ENCODE measurements at places on chromosomes 16 and 17. TPM values are rescaled to one million over a fixed set of nuclear protein-coding genes. Genes with fewer than 3 reads are reported as not detected.

- H3K4me3 ChIP-seq, result no peak overlapping the region
- H3K27ac ChIP-seq, result no peak overlapping the region
- DNase-seq, result no peak
- H3K36me3 ChIP-seq, result peaks cover 70% of the 10 kb centered on the region
These were observed 5.0 kb upstream of the DHRS13 start for GRCh38 chr17:28907709-28908475.

DNA sequence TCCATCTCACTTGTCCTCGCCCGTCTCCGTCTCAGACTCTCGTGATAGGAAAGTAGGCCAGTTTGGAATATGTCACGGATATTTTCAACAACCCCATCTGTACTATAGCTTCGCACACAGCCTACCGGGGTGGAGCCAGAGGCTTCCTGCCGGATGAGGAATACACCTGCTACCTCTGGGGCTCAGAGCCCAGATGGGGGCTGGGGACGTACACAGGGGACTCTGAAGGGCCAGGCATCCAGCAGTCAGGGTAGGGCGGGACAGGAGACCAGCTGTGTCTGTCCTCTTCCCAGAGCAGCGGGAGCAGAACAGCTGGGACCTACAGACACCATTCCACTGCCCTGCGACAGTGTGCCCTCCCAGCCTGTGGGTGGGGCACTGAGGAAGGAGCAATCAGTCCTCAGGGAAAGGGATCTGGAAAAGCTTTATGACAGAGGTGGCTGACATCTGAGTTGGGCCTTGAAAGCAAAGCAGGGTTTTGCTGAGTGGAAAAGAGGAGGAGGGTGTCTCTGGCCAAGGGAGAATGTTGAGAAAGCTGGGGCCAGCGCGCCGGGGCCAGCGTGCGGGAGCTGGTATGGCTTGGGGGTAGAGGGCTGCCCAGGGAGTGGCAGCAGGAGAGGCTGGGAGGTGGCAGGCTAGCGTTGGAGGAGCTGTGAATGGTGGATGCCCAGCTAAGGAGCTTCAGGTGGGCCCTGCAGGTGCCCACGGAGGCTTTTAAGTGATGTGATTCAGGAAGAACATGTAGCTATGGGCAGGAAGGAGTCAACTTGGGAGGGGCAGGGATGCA, 11.5 kb upstream of the SRCIN1 start:
- H3K27me3 ChIP-seq, result peaks cover 29% of the 10 kb centered on the region
- H3K27ac ChIP-seq, result no peak overlapping the region
- H3K4me3 ChIP-seq, result no peak overlapping the region

DNA sequence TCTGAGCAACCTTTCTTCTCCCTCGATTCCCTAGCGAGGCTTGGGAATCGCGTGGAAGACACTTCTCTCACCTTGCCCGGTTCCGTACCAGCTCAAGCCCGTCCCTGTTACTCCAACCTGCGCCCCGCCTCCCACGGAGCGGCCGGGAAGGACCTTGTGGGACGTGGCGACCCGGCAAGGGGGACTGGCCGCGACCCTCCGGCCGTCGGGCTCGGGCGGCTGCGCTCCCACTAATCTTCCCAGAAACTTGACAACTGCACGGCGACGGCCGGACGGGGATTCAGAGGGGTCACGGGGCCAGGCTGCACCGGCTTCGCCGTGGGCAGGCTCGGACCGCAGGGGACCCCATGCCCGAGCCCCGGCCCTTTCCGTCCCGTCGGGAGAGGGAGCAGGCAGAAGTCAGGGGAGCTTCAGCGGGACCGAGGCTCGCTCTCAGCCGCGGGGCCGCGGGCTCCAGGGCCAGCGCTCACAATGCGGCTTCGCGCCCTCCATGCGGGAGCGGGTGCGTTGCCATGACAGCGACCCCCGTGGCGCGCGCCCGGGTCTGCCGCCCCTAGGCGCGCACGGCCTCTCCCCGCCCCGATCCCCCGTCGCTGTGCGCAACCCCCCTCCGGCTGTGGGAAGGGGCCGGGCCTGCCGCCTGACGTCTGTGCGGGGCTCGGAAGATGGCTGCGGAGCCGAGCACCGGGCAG, at the start of gene SGSM2:
TSS of gene SGSM2 (plus strand) at position 650 of the 692 bp plus-strand sequence. CDS start 188 bp downstream, outside the sequence.
- DNase-seq, result peak; percentile 64
- peaks cover 9% of the 10 kb centered on the region for H3K4me1 ChIP-seq
- no peaks in the 10 kb centered on the region for H3K27me3 ChIP-seq
- H3K4me3 ChIP-seq, result peak within 1 kb of the TSS; percentile 74

GRCh38 chr17:19433727-19434340, 22.8 kb downstream of the RNF112 start:
- DNase-seq, result no peak
- no peaks in the 10 kb centered on the region for H3K27me3 ChIP-seq
- H3K36me3 ChIP-seq, result no peaks in the 10 kb centered on the region

GRCh38 chr16:49630783-49631182, 225.1 kb downstream of the ZNF423 start:
- peaks cover 6% of the 10 kb centered on the region for H3K4me1 ChIP-seq
- H3K4me3 ChIP-seq, result no peak overlapping the region
- no peak overlapping the region for H3K27ac ChIP-seq
- no peaks in the 10 kb centered on the region for H3K27me3 ChIP-seq
- DNase-seq, result no peak

DNA sequence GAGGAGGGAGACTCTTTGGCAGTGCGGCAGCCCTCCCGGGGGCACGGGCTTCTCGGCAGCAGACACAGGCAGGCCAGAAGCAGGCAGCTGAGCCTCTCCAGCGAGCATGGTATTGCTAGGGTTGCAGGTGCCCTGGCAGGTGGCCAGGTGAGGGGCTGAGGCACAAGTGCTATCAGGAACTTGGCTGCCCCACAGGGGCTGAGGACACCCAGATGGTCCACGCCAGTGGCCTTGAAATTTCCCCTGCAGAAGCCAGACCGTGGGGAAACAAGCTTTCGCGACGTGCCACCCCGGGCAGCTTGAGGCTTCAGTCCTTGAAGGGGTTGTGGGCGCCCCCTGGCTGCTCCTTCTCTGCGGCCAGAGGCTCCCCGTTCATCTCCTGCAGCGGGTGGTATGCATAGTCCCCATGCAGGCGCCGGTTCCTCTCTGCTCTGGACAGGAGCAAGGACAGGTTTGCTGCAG, 8.5 kb downstream of the NAGPA start:
- no peaks in the 10 kb centered on the region for H3K27me3 ChIP-seq
- H3K36me3 ChIP-seq, result no peaks in the 10 kb centered on the region
- H3K4me1 ChIP-seq, result no peaks in the 10 kb centered on the region
- no peak overlapping the region for H3K4me3 ChIP-seq

The AXIN2 gene
- 4.8 TPM for total RNA-seq
